ENCODE measurements at places on chromosomes 4 and X. TPM values are rescaled to one million over a fixed set of nuclear protein-coding genes. Genes with fewer than 3 reads are reported as not detected.

DNA sequence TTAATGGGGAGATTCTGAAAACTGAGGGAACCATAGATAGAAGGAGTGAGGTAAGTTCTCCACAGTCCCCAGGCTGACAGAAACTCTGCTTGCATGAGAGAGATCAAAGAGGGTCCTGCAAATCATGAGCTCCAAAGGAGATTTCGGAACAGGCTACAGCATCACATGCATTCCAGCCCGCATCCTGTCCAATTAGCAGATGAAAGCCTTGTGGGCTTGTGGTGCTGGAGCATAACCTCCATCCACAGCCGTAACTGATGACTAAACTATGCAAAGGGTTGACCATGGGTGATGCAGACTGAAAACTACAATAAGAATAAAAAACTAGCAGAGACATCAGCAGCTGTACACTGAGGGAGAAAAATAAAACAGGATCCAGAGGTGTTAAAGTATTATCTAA, 654.5 kb downstream of the TLL1 start:
- peak; percentile 1 for DNase-seq

- DNase-seq = peak; percentile 21
These were observed 531.8 kb downstream of the GLUD2 start for GRCh38 chrX:121579016-121579760.

GRCh38 chr4:53686521-53686920, 95.2 kb upstream of the LNX1 start:
- DNase-seq = no peak

GRCh38 chr4:8736090-8736825, 135.4 kb downstream of the HMX1 start:
- no peak for DNase-seq

DNA sequence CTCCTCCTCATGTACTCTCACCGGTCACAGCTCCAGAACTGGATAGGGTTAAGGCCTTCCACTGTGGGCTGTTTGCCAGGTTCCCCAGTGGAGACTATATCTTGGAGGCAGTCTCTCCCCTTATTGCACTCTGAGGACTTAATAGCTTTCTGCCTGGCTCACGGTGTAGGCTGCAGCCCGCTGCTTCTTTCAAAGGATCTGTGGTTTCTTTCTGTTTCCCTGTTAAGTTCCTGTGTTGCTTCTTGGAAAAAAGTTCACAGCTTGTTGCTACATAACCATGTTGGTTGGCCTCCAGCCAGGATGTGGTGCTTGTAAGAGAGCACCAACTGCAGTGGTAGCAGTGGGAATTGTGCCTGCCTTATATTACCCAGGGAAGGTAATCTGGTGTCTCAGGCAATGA, 24.9 kb upstream of the ZDHHC15 start:
- peak; percentile 10 for DNase-seq

- DNase-seq = no peak
These were observed 52.6 kb downstream of the ZFYVE28 start for GRCh38 chr4:2365913-2366210.

GRCh38 chr4:2788532-2789103, 4.3 kb upstream of the SH3BP2 start:
- DNase-seq = no peak

GRCh38 chr4:124017185-124017785, 620.7 kb downstream of the SPRY1 start:
- no peak for DNase-seq

DNA sequence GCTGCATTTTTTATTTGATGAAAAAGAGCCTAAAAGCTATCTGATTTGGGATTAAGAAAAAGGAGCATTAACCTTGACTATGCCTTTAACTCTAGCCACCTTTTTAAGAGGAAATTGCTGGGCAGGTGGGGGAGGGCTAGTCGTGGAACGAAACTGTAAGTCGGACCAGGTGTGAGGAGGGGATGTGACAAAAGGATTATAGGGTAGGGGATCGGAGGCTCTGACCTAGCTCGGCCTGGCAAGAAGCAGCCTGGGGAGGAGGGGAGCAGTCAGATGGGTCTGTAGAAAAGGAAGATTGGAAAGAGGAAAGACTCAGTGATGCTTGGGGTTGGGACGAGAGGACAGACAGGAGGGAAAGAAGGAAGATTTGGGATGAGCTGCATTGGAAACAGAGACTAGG, 21.1 kb upstream of the SPCS3 start:
- no peak for DNase-seq

DNA sequence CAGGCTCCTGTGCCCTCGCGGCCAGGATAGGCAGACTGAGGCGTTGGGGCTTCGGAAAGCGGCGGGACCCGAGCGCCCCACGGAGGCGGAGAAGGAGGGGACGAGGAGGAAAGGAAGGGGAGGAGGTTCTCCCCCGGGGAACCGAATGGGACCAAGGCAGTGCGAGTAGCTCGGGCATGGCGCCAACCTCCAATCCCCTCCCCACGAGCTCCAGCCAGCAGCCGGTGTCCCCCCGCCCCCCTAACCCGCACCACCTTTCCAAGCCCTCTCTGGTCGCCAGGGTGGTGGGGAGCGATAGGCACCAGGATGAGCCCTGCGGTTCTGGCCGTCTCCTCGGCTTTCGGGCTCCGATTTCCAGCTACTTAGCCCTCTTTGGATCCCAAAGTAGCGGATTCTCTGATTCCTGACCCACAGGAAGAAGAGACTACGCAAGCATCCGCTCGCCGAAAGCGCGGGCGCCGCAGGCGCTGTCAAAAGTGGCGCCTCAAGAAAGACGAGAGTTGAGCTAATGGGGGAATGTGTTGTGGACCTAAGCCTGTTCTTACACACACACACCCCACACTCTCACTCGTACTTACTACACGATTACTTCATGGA, 15.2 kb upstream of the ZIC3 start:
- no peak for DNase-seq

DNA sequence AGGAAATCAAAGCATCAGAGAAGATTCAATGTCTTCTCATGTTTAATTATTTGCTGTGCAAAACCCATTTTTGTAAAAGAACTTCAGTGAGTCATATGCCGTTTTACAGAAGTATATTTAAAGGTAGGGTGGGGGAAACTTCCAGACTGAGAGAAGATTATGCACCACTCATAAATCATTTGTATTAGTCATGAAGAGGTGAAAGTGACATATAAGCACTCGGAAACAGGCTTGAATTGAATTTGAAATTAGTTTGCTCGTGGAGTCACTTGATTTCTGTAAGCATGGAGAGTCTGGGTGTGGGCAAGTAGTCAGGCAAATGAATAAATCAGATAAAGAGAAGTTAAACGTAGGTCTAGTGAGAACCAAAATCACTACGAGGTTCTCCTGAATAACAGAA, 335.1 kb downstream of the ANK2 start:
- DNase-seq = peak; percentile 83

DNA sequence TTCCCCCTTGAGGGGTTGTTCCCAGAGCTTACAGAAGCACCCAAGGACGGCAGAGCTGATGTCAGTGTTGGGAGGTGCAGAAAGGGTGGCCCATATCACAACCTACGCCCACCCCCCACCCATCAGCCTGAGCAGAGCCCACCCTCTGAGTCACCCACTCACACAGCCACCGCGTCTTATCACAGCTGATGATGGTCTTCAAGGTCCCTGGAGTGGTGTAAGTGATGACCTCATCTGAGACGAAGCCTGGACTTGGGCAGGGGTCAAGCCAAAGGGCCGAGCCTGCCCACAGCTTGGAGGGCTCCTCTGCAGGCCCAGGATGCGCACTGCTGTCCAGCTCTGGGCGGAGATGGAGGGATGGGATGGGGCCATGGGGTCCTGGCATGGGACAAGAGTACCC, 3.0 kb upstream of the HTRA3 start:
- DNase-seq = no peak

- DNase-seq = peak; percentile 21
These were observed 626.7 kb upstream of the BOD1L1 start for GRCh38 chr4:14254252-14254651.

GRCh38 chr4:11471618-11472017, 42.9 kb upstream of the HS3ST1 start:
- no peak for DNase-seq

DNA sequence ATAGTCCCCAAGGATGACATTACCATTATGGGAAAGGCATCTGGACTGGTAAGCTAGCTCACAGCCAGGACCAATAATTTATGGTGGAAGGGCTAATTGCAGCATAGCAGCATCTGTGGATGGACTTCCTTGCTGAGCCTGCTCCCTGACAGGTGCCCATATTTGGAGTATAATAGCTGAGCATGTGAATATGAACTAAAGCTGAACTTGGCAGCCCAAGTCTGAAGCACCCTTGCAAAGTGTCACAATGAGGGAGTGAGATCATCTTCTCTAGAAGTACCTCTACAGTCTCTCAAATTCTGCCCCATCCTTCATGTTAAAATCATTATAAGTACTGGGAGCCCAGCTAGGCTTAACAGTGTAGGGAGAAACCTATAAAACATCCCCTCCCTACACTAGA, 128.2 kb upstream of the INPP4B start:
- DNase-seq = no peak

GRCh38 chr4:122131562-122132157, 20.5 kb upstream of the BLTP1 start:
- peak; percentile 41 for DNase-seq

DNA sequence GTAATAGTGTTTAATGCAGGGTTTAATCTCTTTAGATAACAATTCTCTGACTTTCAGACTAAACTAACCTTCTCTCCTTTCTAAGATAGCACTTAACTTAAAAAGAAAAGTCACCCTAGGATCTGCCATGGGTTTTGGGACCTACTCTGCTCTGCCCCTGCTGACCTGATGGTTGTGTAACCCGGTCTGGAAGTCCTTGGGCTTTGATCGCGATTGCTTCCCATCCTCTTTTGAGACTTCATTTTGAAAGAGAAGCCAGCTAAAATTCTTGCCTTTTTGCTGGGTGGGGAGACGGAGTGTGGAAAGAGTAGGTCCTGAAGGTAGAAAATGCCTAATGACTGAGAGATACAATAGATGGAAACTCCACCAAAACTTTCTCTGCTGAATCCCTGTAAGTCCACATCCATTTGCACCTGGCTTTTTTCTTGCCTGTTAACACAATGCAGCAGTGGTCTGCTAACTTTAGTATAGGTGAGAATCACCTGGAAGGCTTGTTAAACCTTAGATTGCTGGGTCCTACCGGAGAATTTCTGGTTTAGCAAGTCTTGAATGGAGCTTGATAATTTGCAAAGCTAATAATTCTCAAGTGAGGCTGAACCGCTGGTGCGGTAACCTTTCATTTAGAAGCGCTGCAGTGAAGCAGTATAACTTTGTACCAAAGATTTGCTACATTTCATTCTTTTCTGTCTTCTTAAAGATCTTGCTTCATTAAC, 45.6 kb upstream of the CCSER1 start:
- no peak for DNase-seq

DNA sequence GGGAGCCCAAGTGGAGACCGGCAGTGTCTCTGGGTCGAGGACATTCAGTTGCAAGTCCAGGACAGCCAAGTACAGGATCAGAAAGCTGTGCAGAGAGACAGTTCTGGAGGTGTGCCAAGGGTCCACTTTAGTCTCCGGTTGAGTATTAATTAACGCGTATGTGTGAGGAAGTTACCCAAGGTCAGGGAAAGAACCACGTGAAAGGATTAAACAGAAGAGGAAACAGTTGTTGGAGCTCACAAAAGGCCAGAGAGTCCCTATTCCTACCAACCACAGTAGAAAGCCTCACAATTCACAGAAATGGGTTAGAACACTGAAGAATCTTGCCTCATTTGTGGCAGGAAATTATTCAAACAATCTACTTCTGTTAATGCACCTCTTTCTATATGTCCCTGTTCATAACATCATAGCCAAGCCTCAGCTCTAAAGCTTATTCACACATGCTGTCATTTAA, 17.9 kb upstream of the NSUN7 start:
- DNase-seq = peak; percentile 82

- DNase-seq = no peak
These were observed 243.0 kb upstream of the FSTL5 start for GRCh38 chr4:162406637-162407365.

DNA sequence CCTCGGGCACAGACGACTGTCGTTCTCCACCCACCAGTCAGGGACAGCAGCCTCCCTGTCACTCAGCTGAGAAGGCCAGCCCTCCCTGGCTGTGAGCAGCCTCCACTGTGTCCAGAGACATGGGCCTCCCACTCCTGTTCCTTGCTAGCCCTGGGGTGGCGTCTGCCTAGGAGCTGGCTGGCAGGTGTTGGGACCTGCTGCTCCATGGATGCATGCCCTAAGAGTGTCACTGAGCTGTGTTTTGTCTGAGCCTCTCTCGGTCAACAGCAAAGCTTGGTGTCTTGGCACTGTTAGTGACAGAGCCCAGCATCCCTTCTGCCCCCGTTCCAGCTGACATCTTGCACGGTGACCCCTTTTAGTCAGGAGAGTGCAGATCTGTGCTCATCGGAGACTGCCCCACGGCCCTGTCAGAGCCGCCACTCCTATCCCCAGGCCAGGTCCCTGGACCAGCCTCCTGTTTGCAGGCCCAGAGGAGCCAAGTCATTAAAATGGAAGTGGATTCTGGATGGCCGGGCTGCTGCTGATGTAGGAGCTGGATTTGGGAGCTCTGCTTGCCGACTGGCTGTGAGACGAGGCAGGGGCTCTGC, 7.9 kb upstream of the MSANTD1 start:
- DNase-seq = no peak

GRCh38 chr4:113822555-113823290, 61.2 kb upstream of the CAMK2D start:
- DNase-seq = peak; percentile 12

DNA sequence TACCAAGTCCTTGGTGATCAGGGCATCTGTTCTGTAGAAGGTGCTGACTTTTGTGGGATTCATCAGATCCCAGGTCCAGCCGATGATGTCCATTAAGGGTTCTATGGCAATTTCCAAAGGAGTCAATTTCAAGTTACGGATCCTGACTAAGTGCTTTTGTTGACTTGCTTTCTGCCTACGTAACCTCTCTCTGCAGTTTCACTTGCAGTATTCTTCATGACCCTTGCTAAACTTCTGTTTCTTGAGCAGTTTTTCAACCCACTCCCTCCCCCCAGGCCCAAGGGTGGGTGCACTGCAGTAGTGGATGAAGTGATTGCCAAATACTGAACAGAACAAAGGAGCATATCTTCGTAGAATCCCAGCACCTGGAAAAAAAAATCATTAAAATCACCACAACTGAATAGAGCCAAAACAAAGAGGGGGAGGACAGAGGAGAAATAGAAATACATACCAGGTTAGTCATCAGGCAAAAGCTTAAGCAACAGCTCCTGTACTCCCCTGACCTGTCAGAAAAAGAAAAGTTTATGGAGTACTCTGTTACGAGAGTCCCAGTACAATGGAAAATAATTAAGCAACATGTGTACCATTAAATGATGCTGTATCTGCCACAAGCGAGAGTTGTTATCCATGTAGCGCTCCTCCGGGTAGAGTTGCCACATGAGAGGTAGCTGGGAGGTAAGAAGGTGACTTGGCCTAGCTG, 5.8 kb downstream of the CMC4 start:
- peak; percentile 92 for DNase-seq

DDX60 gene
- 23.9 TPM for total RNA-seq

COMMD8 gene
- total RNA-seq = 56.8 TPM

ADH7 gene
- not detected for total RNA-seq

MECP2 gene
- 16.7 TPM for total RNA-seq

XPNPEP2 gene
- not detected for total RNA-seq

CTAG2 gene
- total RNA-seq = not detected

SOD3 gene
- total RNA-seq = 21.1 TPM

NAT8L gene
- 0.17 TPM for total RNA-seq

ARHGEF6 gene
- 6.9 TPM for total RNA-seq

NHS gene
- 14.2 TPM for total RNA-seq

RPL9 gene
- 3,900 TPM for total RNA-seq
